Thymus (tissue), 14 donors: ENCODE measurements at places on chromosomes 3 and 15. TPM values are rescaled to one million over a fixed set of nuclear protein-coding genes. Genes with fewer than 3 reads are reported as not detected.

The STRC gene
- polyA plus RNA-seq, result 1.8 TPM

The SPESP1 gene
- 3.8 TPM for polyA plus RNA-seq

The DLL4 gene
- 5.9 TPM for polyA plus RNA-seq

The GBE1 gene
- 14.1 TPM for polyA plus RNA-seq

The HHLA2 gene
- polyA plus RNA-seq, result 0.55 TPM

The P3H2 gene
- polyA plus RNA-seq, result 8.0 TPM

The EIF3J gene
- polyA plus RNA-seq, result 52.0 TPM

The CPEB1 gene
- polyA plus RNA-seq, result 0.64 TPM

The IL17RE gene
- polyA plus RNA-seq, result 3.6 TPM

The VILL gene
- 24.5 TPM for polyA plus RNA-seq

The CLEC3B gene
- polyA plus RNA-seq, result 35.9 TPM

The TGM5 gene
- polyA plus RNA-seq, result 1.2 TPM

The C3orf85 gene
- polyA plus RNA-seq, result 0.32 TPM

- no peak for DNase-seq
Measured at GRCh38 chr15:101494251-101494796, 4.8 kb upstream of the PCSK6 start.

DNA sequence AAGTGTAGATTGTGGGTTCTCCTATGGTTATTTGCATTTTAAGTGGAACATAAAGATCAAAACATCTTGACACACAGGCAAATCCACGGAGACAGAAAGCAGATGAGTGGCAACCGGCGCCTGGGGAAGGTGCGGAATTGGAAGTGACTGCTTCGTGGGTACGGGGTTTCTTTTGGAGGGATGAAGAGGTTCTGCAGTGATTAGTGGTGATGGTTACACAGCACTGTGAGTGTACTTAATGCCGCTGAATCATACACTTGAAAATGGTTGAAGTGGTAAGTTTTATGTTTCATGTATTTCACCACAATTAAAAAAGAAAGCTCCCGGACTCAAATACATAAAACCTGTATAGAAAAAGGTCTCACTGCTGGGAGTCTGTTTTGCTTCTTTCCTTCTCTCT is 18.5 kb upstream of the VPS33B start:
- no peak for DNase-seq

DNA sequence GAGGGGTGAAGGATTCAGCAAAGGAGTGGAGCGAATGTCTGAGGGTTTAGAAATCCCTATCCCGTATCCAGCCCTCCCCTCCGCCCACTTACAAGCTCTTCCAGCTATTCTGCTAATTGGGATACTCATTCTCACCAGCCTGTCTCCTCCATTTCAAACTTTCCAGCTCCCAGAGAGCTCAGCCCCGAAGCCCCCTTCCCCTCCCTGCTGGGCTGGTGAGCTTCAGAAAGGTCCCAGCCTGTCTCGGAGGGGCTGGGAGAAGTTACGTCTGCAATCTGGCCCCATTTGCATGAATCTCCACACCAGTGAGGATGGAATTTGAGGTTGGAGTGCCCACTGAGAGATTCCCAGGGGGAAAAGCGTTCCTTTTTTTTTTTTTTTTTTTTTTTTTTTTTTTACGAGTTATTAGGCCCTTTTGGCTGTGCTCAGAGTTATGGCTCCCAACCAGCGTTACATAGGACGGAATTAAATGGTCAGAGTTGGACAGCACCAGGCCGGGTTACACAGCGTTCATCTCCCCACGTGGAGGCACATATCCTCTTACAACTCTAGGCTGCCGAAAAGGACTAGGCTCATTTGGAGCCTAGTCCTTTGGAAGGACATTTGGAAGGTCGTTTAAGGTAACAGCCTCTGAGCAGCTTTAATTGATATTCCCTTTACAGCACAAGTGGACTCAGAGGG is 34.6 kb downstream of the FGD5 start:
- DNase-seq, result no peak

GRCh38 chr15:59304034-59304795 is 68.5 kb downstream of the MYO1E start:
- no peak for DNase-seq

DNA sequence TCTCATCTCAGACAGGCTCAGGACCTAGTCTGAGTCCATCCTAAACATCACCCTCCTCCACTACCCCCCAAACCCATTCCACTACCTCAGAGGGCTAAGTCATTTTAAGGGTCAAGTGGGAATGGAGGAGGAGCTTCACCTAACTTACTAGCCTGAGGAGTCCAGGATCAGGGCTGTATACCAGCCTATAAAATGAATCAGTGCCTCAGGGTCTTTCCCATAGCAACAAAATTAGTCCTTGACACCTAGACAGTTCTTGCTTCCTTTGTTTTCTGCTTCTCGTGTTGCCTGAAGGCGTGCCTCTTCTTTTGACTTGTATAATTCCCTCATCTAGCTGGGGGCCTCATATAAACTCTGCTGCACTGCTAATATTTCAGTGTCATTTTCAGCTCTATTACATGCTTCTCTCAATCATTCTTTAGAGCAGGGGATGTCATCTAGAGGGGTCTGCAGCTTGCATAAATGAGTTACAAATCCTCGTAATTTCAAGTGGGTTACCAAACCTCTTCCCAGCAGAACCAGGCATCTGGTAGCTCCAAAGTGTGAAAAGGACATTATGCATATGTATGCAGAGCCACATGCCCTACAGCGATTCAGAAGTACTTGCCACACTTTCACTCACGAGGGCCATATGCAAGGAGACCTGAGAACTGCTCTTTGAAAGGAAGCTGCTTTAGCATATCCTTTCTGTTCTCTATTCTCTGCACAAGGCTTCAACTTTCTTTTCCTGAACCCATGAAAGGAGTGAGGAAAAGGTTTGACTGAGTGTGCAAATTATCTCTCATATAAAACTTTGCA is 311.7 kb upstream of the SEMA6D start:
- DNase-seq, result no peak

DNA sequence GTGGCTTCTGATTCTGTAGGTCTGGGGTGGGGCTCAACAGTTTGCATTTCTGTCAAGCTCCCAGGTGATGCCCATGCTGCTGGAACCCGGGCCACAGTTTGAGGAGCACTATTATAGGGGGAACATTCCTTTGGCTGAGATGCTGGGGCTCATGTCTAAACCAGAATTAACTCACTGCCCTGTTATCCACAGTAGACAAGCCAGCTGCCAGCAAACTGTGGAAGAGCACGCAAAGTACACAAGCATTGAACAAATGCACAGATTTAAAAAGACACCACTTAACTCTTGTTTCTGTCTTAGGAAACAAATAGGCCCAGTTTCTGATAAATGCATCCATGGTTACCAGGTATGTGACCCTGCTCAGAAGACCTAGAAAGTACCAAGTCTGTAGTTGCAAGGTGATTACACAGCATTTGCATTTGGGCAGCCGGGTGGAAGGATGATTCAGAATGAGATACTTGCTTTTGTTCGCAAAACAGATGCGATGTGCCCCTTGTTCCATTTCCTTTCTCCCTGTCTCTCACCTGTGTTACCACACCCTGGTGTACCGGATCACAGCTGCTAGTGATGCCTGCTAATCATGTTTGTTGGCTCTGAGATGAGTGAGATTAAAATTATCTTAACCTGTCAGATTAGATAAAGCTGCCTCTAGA is 12.4 kb downstream of the GYG1 start:
- DNase-seq, result no peak

DNA sequence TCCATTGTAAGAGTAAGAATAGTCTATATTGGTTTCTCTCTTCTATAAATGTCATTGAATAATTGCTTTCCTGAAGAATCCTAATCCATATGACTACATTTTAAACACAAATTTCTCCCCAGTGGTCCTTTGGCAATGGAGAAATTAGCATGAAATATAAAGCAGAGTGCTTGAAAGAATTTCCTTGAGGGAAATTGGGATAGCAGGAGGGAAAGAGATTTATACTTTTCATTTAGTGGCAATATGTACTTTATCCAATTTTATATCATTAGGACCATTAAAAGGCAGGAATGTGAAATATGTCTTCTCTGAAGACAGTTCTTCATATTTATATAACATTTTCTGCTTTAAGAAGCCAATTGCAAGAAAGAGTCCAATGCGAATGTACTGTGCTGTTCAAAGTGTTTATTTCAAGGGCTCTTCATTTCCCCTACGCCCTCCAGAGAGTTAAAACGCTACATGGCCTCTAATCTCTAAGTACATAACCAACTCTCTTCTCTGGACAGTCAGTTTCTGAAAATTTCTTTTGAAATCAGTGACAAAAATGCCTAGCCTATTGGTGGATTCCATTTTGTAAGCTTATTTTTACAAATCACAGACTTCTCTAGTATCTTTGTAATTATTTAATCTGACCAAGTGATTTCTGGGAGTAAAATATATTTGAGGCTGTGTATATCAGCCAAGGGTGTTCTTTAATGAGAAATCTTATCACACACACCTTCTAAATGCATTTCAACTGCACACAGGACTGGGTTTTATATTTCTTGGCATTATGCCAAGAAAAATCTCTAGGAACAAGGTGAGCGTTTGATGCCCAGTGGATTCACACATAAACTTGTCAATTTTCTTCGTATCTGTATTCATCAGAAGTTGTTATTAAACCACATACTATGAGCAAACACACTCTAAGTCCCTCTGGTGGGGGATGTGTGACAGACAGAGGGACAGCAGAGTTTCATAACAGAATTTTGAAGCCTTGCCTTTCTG is 51.2 kb downstream of the KCNAB1 start:
- DNase-seq, result no peak

GRCh38 chr3:99862208-99862607 is 44.5 kb downstream of the CMSS1 start:
- DNase-seq, result no peak

- no peak for DNase-seq
Measured at GRCh38 chr3:170867143-170867937, 2.7 kb downstream of the RPL22L1 start.

DNA sequence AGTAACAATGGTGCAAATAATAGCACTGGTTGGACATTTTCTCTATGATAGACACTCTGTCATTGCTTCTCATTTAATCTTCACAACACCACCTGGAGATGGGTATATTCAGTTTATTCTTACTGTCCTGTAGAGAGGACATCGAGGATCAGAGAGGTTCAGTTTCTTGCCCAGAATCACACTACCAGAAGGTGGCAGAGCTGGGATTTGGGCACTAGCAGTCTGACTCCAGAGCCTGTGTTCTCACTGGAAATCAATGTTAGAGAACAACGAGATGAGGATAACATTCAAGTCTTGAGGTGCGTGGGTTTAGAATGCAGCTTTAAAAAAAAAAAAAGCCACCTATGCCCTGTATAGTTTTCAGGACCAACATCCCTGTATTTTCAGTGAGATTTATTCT is 127.8 kb downstream of the SYNPR start:
- DNase-seq, result no peak

DNA sequence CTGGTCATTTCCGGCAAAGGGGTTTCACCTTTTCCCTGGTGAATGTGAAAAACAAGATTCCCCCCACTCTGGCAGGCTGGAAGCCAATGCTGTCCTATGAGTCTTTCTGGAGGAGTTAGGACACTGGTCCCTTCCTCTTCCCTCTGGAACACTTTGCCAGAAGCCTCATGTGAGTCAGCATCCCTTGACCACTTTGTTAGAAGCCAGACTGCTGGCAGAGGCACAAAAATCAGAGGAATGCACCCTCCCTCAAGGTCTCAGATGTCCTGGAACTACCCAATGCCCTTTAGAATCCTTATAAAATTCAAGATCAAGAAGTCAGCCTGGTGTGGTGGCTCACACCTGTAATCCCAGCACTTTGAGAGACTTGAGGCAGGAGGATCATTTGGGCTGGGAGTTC is 26.6 kb downstream of the ITGB5 start:
- no peak for DNase-seq

DNA sequence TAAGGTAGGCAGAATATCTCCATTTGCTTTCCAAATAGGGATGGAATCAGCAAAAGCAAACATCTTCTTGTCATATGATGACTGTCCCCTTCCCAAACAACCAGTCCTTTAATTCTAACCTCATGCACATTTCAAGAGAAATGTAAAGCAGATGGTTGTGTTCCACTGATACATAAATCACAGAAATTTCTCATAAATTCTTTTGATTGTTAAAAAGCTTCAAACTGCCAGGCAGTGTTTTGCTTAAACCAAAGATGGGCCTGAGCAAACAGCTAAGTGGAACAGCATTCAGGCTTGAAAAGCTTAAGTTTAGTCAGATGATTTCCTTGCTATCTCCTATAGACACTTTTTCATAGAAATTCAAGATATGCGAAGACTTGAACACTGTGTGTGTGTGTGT is 74.3 kb upstream of the SOX2 start:
- DNase-seq, result no peak

GRCh38 chr3:157290766-157291165 is 130.8 kb upstream of the CCNL1 start:
- DNase-seq, result no peak

GRCh38 chr3:102102394-102102793 is 253.1 kb downstream of the NFKBIZ start:
- DNase-seq, result no peak

DNA sequence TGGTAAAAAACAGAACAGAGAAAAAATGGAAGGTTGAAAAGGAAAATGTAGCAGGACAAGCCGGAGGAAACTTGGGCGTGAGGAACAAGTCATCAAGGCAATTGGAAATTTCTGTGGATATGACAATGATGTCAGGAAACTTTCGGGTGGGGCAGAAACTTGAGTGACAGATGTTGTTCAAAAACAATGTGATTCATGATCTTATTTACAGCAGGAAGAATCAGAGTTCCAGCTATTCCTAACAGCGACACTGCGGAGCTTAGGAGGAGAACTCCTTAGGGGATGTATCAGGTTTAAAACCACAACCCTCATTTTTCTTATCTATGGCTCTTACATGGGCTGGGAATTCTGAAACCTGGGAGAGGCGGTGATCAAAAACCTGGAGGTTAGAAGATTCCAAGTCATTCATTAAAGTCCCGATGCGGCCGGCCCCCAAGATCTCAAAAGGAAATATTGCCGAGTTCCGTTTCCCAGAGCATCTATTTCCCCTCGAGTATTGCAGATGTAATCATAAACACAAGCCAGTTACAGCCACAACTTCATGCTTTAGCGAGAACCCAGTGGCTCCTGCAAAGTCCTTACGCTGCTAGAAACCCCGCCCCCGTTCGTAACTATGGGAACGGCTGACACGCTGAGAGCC is 659 bp upstream of the ARRDC4 start:
- no peak for DNase-seq

DNA sequence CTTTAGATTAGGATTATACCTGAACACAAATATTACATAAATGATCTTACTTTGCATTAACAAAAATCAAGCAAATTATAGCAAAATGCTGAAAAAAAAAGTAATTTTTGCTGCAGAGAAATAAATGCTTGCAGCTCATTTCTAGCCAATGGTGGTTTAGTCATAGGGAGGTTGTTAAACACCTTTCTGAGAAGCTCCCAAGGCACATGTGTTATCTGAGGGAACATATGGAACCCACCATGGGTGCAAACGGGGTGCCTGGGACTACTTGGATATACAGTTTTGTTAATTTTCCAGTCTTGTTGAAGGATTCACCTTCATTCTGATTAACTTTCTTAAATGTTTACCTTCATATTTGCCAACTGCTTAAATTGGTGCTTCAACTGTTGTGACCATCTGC is 8.9 kb upstream of the RAMAC start:
- DNase-seq, result no peak
